Vagina (tissue), 2 donors: ENCODE measurements at places on chromosomes 2 and 18. TPM values are rescaled to one million over a fixed set of nuclear protein-coding genes. Genes with fewer than 3 reads are reported as not detected.
A peak's percentile ranks its signal among the peaks of the same experiment; 100 is the strongest.

DNA sequence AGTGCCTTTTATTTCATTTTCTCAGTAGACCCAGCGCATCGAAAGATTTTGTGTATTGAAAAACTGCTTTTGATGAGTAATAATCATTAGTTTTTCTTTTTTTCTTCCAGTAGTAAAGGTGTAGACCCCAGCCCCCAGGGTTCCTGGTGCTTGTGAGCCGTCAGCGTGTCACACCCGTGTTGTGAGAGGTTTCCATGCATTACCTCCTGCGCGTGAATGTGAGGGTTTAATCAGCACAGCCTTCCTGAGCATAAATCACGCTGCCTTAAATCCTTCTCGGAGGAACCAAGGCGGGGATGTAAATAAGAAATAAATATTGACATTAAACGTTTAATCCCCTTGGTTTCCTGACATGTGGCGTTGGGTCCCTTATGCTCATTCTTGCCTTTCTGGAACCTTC, 24.3 kb downstream of the TSHZ1 start:
- DNase-seq: no peak
- H3K27ac ChIP-seq: no peak overlapping the region
- H3K4me3 ChIP-seq: no peak overlapping the region
- H3K36me3 ChIP-seq: no peaks in the 10 kb centered on the region
- no peaks in the 10 kb centered on the region for H3K27me3 ChIP-seq
- peaks cover 17% of the 10 kb centered on the region for H3K4me1 ChIP-seq

DNA sequence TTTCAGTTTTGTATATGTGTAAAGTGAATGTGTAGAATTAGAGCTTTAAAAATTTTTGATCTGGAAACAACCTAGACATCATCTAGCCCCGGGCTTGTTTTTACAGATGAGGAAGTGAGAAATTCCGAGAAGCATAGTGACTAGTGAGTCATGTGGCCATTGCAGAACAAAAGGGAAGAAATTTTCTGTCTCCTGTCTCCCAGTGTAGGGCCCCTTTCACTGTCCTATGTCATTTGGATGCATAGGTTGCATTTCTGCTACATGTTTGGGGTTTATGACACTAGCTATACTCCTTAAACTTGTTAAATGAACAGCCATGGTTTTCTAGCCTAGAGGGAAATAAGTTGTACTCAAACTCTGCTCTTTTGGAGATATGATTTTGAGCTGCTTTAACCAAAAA, 84.6 kb downstream of the PLCL1 start:
- no peak overlapping the region for H3K4me3 ChIP-seq

Gene ARL4C
- total RNA-seq: 17.4 TPM

DNA sequence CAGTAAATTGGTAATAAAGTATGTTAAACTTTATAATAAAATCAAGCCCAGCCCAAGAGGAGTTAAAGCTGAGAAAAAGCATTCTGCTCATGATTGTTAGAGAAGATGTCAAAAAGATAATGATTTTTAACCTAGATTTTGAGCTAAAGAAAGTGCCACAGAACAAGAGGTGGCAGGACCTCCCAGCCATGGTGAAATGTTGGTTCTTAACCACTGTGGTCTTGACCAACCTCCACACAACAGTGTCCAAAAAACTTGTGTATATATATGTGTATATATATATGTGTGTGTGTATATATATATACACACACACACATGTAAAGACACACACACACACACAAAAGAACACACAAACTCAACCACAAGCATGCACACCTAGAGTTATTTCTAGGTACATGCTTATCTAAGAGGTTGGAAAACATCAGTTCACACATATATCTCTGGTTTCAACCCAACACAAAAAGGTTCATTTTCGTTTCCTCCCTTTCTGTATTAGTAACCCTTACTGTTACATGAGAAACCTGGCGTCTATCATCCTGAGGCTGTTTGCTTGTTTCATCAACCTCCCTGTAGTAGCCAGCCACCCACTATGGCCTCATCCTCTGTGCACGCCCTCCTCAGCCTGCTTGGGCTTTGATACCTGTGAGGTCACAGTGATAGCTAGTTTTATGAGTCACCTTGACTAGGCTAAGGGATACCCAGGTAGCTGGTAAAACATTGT, 631.8 kb upstream of the ID2 start:
- no peaks in the 10 kb centered on the region for H3K36me3 ChIP-seq
- no peak overlapping the region for H3K27ac ChIP-seq
- no peak overlapping the region for H3K4me3 ChIP-seq
- H3K4me1 ChIP-seq: no peaks in the 10 kb centered on the region
- no peak for DNase-seq
- H3K27me3 ChIP-seq: no peaks in the 10 kb centered on the region

DNA sequence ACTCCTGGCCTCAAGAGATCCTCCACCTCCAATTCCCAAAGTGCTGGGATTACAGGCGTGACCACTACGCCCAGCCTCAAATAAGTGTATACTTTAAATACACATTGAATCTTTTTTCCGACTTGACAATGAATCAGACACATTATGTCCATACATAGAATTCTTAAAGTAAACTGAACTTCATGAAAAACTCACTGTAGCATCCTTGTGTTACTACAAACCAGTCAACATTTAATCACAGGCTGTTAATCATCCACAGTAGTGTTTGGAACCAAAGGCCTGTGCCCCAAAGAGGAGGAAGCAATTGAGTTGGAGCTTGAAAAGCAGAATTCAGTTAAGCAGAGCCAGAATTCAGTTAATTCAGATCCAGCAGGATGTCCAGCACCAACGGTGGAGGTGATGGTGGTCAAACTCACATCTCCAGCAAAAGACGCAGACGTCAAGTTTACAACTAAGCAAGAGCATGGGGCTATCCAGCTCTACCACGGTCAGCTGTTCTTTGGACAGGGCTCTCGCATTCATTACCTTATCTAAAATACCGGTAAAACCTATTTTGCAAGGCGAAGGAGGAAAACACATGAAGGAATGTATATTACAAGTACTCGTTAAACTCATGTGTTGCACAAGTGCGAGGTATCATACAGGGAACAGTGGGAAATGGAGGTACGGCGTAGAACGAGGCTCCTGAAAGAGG, 1.2 kb downstream of the SLC39A6 start:
- peaks cover 7% of the 10 kb centered on the region for H3K36me3 ChIP-seq
- no peaks in the 10 kb centered on the region for H3K27me3 ChIP-seq
- peak overlapping the region; percentile 97 for H3K27ac ChIP-seq
- H3K4me3 ChIP-seq: peak overlapping the region; percentile 83

DNA sequence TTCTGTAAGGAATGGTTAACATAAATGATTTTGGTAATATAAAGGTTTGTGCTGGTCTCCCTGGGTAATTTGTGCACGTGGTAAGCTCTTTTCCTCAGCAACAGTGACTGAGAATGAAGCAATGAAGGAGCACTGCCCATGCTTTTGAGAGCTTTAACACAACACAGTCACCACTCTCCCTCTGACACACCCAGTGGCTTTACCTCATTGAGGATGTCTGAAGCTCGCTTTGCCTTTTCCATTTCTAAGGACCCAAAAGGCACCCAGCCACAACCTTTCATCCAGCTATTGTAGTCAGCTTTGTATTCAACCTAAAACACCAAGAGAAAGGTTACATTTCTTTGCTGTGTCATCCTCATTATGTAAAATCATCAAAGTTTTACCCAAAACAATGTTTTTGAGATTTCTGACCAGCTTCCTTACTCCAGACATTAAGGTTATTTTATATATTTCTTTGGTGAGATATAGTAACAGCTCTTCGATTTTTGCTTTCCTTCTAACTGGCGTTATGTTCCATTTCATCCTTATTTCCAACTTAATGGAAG, 51.7 kb downstream of the NEB start:
- no peak overlapping the region for H3K27ac ChIP-seq
- H3K4me1 ChIP-seq: no peaks in the 10 kb centered on the region
- H3K36me3 ChIP-seq: no peaks in the 10 kb centered on the region

DNA sequence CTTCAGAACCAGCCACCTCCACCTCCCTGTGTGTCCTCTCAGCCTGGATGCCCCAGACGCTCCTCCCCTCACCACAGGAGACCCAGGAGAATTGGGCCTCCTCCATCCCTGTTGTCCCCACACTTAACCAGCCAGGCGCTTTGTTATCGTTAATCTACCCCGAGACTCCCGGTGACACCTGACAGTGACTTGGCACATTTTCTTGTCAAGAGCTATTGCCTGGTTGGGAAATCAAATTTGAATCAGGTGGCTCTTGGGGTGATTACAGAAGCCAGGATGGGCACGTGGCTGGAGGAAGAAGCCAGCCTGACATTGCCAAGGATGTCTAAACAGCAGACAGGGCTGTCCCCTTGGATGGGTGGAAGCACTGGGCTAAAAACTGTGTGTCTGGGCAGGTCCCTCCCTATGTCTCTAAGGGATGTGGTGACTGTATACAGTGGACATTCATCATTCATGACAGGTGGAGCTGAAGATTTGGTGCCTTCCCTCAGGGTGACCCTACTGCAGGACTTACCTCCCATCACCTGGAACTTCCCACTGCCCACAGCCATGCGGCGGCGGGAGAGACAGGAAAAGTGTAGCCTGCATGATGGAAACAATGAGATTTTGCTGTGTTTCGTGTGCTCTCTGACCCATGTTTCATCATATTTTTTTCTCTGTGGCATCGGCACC, 157.2 kb upstream of the CAPN13 start:
- H3K4me1 ChIP-seq: no peaks in the 10 kb centered on the region
- DNase-seq: no peak
- H3K36me3 ChIP-seq: no peaks in the 10 kb centered on the region
- no peaks in the 10 kb centered on the region for H3K27me3 ChIP-seq

DNA sequence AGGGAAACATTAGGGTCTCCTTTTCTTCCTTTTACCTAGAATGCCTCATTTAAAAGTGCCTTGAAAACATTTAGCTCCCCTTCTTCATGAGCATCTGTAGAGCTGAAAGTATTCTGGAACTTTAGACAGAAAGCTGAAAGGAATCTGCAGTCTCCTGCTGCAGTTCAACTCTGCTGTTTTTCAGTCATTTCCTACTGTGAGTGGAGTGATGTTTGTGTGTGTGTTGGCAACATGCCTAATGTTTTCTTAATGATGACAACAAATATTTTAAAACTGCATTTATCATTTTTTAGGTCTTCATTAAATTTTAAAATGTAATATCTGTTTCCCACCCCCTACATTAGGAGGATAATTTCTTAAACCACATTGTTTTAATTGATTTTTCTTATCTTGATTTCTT, 66.6 kb downstream of the TWSG1 start:
- H3K27ac ChIP-seq: no peak overlapping the region
- no peak overlapping the region for H3K4me3 ChIP-seq
- no peaks in the 10 kb centered on the region for H3K4me1 ChIP-seq
- no peaks in the 10 kb centered on the region for H3K36me3 ChIP-seq
- no peaks in the 10 kb centered on the region for H3K27me3 ChIP-seq

- H3K4me3 ChIP-seq: no peak overlapping the region
- H3K27me3 ChIP-seq: no peaks in the 10 kb centered on the region
- H3K36me3 ChIP-seq: peaks cover 4% of the 10 kb centered on the region
- peaks cover 4% of the 10 kb centered on the region for H3K4me1 ChIP-seq
- DNase-seq: no peak
- no peak overlapping the region for H3K27ac ChIP-seq
Measured at GRCh38 chr18:26489191-26489590, 59.2 kb downstream of the KCTD1 start.
